CD8-positive, alpha-beta memory T cell (primary cell): ENCODE measurements at places on chromosomes 2 and 18. TPM values are rescaled to one million over a fixed set of nuclear protein-coding genes. Genes with fewer than 3 reads are reported as not detected.

GRCh38 chr2:18829251-18829902 is 240.0 kb upstream of the NT5C1B start:
- no peaks in the 10 kb centered on the region for H3K36me3 ChIP-seq
- H3K27ac ChIP-seq = no peak overlapping the region
- H3K4me3 ChIP-seq = no peak overlapping the region
- no peaks in the 10 kb centered on the region for H3K4me1 ChIP-seq

DNA sequence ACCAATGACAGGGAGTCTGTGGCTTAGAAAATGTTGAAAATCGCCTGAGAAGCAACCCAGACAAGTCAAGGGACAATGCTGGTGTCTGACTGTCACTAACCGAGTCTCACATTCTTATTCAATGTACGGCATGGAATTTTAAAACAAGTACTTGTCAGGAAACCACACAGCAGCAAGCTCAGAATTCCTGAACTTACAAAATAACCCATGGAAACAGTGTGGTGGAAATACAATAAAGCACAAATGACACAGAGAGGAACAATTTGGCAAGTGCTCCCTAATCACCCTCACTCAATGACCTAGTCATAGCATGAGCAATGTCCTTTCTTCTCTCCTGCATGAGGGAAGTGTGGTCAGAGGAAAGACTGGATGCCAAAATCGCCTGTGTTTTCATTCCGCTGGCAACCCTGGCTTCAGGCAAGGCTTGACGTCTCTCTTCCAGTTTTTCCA is 154.0 kb downstream of the SATB2 start:
- no peaks in the 10 kb centered on the region for H3K4me1 ChIP-seq
- no peak overlapping the region for H3K4me3 ChIP-seq
- no peaks in the 10 kb centered on the region for H3K27me3 ChIP-seq

Gene NFATC1
- total RNA-seq = 45.9 TPM

Gene DYNAP
- total RNA-seq = not detected

- no peaks in the 10 kb centered on the region for H3K36me3 ChIP-seq
- H3K4me1 ChIP-seq = no peaks in the 10 kb centered on the region
- no peak for DNase-seq
- H3K27me3 ChIP-seq = no peaks in the 10 kb centered on the region
These were observed 40.4 kb upstream of the RIT2 start for GRCh38 chr18:43155842-43156241.

- no peaks in the 10 kb centered on the region for H3K4me1 ChIP-seq
- no peak overlapping the region for H3K4me3 ChIP-seq
These were observed 192.0 kb upstream of the TANK start for GRCh38 chr2:160968183-160968582.
